Tibial nerve (tissue), 4 donors: ENCODE measurements at places on chromosomes 16 and 17.

- no peak for DNase-seq
These were observed 29.0 kb upstream of the CLEC3A start for GRCh38 chr16:77993111-77993985.

- DNase-seq = no peak
These were observed 32.6 kb downstream of the KDM8 start for GRCh38 chr16:27235938-27236245.

DNA sequence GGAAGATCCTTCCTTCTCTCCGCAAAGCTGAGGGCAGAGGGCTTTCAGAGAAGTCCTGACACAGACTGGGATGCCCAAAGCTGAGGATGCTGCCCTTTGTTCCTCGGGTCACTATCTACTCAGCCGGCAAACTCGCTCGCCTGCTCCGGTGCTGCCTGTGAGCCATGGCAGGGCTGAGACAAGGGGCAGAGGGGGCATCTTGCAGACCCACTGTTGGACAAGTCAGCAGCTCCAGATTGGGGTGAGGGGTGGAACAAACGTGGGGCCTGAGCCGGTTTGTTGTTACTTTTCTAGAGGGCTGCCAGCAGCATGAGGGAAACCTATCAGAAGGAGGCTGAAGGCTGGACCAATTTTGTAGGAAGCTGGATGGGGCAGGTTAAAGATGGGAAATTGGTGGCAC lies 47.1 kb upstream of the PIK3R6 start:
- no peak for DNase-seq

GRCh38 chr16:22642416-22643088 lies 131.9 kb downstream of the NPIPB5 start:
- DNase-seq = no peak
